ENCODE measurements at places on chromosomes 13 and 19.

DNA sequence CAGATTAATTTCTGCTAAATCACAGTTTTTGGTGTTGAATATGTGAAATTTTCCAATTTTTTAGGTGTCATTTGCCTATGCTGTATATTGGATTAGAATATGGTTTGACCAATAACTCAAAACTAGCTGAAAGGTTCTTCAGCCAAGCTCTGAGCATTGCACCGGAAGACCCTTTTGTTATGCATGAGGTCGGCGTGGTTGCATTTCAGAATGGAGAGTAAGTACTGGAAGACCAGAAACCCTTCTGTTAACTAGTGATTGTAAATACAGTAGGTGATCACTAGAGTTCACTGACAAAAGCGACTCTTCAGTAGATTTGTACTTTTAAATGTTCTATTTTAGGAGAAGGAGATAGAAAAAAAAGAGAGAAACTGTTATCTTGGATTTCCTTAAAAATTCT is 22.3 kb downstream of the CDC16 start:
- no peak for DNase-seq

DNA sequence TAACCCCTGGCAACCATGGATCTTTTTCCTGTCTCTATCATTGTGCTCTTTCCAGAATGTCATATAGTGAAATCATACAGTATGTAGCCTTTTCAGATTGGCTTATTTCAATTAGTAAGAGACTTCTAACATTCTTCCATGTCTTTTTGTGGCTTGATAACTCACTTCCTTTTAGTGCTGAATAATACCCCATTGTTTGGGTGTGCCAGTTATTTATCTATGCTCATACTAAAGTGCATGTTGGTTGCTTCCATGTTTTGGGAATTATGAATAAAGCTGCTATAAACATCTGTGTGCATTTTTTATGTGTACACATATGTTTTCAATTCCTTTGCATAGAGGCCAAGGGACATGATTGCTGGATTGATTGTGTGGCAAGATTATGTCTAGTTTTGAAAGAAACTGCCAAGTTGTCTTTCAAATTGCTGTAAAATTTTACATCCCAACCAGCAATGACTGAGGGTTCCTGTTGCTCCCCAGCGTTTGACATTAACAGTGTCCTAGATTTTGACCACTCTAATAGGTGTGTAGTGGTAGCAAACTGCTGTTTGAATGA is 358.9 kb downstream of the ITGBL1 start:
- no peak for DNase-seq

GRCh38 chr13:99199541-99200431 is 868 bp upstream of the UBAC2 start:
- peak; percentile 19 for DNase-seq

GRCh38 chr19:44777715-44778347 is at the start of gene CBLC:
CBLC (plus strand) TSS chr19:44777890; CDS start chr19:44777932, 42 bp downstream.
- DNase-seq: no peak

DNA sequence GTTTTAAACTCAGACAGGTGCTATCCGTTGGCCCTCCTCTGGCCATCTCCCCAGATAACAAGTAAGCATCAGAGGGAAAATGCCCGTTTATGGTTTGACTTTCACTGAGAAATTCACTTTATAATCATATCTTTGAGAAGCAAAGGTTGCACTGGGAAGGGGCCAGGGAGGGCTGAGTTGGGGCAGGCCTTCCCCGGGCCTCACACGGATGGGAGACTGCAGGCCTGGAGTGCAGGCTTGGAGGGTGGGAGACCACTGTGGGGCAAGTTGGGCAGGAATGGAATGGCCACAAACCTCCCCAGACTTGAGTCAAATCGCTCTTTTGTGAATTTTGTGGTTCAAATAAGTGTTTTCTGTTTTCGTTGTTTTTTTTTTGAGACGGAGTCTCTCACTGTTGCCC is 451.7 kb downstream of the TSHZ3 start:
- DNase-seq: no peak

DNA sequence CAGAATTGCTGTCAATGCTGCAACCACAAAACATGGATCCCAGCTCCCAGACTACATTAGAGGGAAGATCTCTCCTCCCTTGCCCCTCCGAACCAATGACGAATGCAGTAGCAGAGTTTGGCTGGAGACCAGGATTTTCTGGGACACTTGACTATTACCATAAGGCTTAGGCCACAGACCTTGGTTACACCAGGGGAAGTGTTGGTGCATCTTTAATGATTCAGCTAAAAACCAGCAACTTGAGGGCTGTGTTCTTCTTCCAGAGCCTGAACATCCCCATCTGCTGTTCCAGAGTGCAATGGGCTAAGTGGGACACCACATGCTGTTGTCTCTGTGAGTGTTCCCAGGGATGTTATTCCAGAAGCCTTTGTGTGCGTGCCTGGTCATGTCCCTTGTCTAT is 528.2 kb downstream of the LMO7 start:
- DNase-seq: no peak

Data from hematopoietic multipotent progenitor cell treated with erythropoietin and hydrocortisone succinate and interleukin-3 and kit ligand, for 4 days (in vitro differentiated cells).